PC-3 (cell line): ENCODE measurements at places on chromosomes 4 and X.

DNA sequence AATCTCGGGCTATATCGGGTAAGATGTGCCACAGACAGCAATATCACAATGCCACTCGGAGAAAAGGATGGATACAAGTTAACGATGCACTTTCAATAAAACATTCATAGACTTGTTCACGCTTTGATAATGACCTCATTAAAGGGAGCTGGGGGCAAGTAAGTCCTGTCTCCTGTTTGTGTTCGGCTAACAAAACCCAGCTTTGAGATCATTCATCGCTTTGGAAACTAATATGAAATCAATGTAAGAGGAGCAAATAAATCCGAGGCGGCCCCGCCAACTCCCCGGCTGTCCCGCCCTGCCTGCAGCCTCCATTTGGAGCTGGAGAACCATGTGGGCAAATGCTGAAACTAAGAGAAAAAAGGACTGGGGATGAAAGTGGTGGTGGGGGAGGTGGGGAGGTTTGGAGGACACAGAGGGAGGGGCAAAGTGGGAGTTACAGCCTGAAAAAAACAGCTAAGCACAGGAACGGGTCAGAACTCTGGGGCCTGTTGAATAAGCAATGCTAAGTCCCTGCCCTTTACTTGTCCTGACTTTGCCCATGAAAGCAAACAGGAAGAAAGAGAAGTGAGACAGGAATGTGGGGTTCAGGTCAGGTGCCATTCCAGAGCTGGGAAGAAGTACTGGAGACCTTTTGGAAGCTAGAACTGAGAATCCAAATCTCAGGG lies 3.5 kb upstream of the GSX2 start:
- no peak for DNase-seq

- DNase-seq: peak; percentile 30
Measured at GRCh38 chrX:36898301-36898700, 109.9 kb upstream of the FAM47C start.

GRCh38 chrX:20361890-20362262 lies 95.2 kb upstream of the RPS6KA3 start:
- DNase-seq: peak; percentile 63

GRCh38 chrX:80354966-80355465 lies 65.2 kb upstream of the TENT5D start:
- DNase-seq: no peak

GRCh38 chr4:183141997-183142396 lies 42.9 kb downstream of the WWC2 start:
- DNase-seq: peak; percentile 2

DNA sequence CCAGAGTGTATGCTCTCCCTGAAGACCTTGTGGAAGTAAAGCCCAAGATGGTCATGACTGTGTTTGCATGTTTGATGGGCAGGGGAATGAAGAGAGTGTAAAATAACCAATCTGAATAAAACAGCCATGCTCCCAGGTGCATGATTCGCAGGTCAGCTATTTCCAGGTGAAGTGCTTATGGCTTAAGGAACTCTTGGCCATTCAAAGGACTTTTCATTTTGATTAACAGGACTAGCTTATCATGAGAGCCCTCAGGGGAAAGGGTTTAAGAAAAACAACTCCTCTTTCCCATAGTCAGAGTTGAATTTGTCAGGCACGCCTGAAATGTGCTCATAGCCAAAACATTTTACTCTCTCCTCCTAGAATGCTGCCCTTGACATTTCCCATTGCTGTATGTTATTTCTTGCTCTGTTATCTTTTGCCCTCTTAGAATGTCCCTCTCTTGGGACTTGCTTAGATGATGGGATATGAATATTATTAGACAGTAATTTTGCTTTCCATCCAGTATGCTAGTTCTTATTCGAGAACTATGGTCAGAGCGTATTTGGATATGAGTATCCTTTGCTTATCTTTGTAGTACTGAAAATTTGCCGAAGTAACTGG lies 88.6 kb downstream of the PLS3 start:
- peak; percentile 12 for DNase-seq

GRCh38 chr4:83022724-83023450 lies 12.1 kb upstream of the COPS4 start:
- DNase-seq: no peak

- DNase-seq: no peak
Measured at GRCh38 chr4:73668782-73669201, 48.6 kb upstream of the RASSF6 start.
